ENCODE measurements at places on chromosomes 3 and 15.

DNA sequence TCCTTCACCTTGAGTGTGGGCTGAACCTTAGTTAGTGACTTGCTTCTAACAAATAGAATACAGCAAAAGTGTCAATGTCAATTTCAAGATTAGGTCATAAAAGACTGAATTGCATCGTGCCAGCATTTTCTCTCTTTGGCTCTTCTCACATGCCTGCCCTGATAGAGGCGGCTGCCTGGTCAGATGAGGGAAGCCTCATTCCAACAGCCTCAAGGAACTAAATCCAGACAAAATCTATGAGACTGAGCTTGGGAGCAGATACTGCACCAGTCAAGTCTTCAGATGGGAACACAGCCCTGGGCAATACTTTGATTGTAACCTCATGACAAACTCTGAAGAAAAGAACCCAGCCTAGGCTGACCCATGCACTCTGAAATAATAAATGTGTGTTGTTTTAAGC, 63.5 kb upstream of the MFGE8 start:
- no peak for DNase-seq

DNA sequence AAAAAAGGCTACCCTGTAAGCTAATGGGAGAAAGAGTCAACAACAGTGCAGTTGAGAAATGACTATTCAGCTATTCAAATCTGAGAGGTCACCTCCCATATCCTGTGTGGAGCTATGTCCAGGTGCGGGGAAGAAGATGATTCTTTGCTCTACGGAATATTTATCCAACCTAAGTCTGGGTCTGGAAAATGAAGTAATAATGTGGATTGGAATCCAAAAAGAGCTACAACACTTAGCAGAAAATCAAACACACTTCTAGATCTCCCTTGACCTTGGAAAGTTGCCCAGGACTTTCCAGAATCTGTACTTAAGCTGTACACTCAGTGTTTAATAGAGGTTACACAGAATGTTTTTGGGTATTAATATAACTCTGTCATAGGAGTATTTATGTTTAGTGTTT, 251.9 kb downstream of the NAALADL2 start:
- DNase-seq, result no peak

DNA sequence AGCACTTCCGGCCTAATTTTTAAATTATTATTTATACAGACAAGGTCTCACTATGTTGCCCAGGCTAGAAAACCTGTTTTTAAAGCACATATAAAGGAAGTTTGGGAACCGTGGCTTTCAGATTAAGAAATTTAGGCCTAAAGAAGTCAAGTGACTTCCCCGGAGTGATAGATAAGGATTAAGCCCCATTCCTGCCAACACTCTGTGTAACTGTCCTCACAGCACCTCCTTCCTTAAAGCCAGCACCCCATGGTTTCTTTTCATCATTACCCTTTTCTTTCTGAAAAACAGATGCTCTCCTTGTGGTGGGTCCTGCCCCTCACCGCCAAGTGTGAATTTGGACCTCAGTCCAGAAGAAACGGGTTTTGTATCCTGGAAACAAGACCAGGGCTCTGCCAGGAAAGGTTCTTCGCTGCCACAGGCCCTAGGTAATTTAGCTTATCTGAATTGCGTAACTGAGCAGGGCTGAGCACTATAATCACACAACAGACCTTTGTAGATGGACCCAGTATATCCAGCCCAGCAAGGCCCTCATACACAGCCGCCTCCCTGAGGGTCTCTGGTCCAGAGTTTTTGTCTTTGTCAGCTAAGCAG, 231.3 kb downstream of the PLCL2 start:
- no peak for DNase-seq

GRCh38 chr3:131403216-131403895, 21.8 kb downstream of the NUDT16 start:
- DNase-seq, result no peak

DNA sequence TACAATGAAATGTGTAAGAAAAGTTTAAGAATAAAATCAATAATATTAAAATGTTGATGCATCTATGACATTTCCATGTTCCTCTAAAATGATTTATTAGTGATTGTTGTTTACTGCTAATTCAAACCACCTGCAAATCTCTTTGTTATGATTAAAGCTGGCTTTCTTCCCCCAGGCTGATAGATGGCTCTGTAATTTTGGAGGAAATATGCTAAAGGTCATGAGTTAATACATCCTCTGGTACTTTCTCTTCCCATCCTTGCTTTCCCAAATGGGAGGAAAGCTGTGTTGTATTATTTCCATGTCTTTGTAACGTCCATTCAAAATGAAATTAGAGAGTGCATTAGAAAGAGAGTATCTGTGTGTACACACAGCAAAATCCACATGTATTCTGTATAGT, 139.5 kb upstream of the TMCO5A start:
- DNase-seq, result no peak

DNA sequence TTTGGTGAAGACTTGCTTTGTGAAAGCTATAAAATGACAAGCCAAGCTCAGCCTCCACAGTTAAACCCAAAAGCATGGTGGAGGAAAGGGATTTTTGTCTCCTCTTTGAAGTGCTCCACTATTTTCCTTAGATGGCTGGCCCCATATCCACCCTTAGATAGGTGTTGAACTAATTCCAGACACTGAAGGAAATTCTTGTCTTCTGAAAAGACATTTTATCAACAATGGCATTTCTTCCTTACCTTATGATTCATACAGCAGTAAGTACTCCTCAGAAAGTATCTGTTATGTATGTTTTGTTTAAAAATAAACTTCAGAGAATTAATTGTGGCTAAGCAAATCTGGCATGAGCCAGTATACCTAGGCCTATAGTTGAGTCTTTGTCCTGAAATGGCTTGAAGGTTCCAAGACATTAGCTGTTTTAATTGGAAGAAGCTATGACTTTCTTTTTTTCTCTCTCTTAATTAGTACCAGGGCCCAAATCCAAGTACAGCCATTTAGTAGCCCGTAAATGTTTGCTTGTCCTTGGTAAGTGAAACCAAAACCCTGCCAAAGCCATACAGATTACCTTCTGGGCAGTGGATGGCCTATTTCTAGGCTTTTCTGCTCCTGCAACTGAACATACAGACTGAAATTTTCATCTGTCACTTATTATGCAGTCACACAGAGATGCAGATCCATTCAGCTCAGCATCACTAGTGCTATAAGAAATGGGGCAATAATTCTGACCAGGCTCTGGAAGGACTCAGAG, 5.1 kb upstream of the BFSP2 start:
- DNase-seq, result no peak

DNA sequence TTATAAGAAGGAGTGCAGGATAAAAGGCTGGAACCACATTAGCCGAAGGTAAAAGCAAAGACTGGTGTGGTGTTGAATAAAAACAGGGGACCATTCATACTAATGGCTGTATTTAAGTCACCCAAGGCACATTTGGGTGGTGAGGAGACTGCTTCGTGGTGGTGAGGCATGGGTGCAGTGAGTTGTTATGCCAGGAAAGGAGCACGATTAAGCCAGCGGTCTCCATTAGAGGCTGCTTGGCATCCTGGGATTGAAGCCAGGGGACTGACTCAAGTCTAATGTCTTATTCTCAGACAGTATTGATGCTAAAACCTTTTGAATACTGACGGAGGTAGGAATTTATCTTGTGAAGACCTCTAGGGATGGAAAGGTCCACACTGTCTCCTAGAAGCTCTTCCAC, 21.9 kb downstream of the FEM1B start:
- no peak for DNase-seq

DNA sequence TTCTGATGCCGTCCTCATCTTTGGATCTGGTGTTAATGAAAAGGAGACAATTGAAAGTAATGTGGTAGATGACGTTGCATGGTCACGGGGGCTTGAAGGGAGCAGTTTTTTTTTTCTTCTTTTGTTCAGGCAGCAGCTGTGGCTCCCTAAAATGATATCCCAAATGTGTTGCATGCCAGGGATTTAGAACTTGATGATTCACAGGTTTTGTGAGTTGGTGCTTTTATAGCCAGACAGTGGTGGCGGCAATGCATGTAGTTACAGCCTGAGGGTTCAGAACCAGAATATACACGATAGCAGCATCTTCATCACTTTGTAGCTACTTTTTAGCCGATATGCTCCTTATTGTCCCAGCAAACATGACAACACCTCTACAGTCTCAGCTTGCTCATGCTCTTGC, 133.4 kb downstream of the CHST2 start:
- DNase-seq, result no peak

GRCh38 chr15:40352281-40352901, 1.6 kb downstream of the PHGR1 start:
- DNase-seq, result no peak

All from fibroblast of skin of left quadriceps (primary cell).